ENCODE measurements at places on chromosomes 5 and 9. TPM values are rescaled to one million over a fixed set of nuclear protein-coding genes. Genes with fewer than 3 reads are reported as not detected.

Gene PFN3
- polyA plus RNA-seq: not detected

Gene POLE3
- polyA plus RNA-seq: 28.2 TPM

Gene C5orf34
- 2.5 TPM for polyA plus RNA-seq

Gene BTNL9
- 10.5 TPM for polyA plus RNA-seq

Gene CDKN2B
- polyA plus RNA-seq: 0.63 TPM

Gene C9orf85
- 14.3 TPM for polyA plus RNA-seq

Gene PRSS3
- polyA plus RNA-seq: not detected

Gene SNCB
- polyA plus RNA-seq: 0.13 TPM

Gene PARP8
- 4.4 TPM for polyA plus RNA-seq

Gene EPB41L4A
- polyA plus RNA-seq: 2.7 TPM

Gene TJP2
- 51.3 TPM for polyA plus RNA-seq

Gene MEIKIN
- polyA plus RNA-seq: not detected

Gene SV2C
- 0.60 TPM for polyA plus RNA-seq

Gene TBC1D13
- polyA plus RNA-seq: 32.2 TPM

Gene PPIC
- polyA plus RNA-seq: 21.3 TPM

Gene ACOT12
- not detected for polyA plus RNA-seq

Gene FAM169A
- 1.7 TPM for polyA plus RNA-seq

Gene ANKDD1B
- 1.2 TPM for polyA plus RNA-seq

Gene SLC9A3
- polyA plus RNA-seq: 1.7 TPM

Gene SPOCK1
- polyA plus RNA-seq: 28.2 TPM

Gene MYOT
- 0.51 TPM for polyA plus RNA-seq

Gene GIN1
- polyA plus RNA-seq: 5.0 TPM

Gene GLIPR2
- polyA plus RNA-seq: 34.6 TPM

Gene GBGT1
- polyA plus RNA-seq: 12.9 TPM

Gene GLRA1
- polyA plus RNA-seq: not detected
